ENCODE measurements at places on chromosomes 6 and 20.

GRCh38 chr6:38212579-38212978, 393.1 kb downstream of the ZFAND3 start:
- DNase-seq, result peak; percentile 16

DNA sequence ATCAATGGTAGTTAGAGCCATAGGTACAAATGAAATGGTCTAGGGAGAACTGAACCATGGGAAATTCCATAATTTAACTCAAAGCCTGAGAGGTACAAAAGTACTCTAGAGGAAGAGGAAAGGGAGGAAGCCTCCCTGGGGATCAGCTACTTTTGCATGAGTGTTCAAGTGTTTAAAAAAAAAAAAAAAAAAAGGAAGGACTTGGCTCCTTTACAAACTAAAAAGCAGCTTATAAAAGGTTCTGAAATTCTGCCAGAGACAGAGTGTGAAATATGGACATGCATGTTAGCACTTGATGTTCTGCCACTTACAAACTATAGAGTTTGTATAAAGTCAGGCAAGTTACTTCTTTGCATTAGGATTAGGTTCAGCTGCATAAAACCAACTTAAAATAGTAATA, 290.0 kb downstream of the TBC1D7 start:
- no peak for DNase-seq

- DNase-seq, result peak; percentile 50
Measured at GRCh38 chr20:645318-646106, 7.5 kb downstream of the SRXN1 start.

GRCh38 chr6:125174626-125175025, 21.1 kb downstream of the TPD52L1 start:
- no peak for DNase-seq

DNA sequence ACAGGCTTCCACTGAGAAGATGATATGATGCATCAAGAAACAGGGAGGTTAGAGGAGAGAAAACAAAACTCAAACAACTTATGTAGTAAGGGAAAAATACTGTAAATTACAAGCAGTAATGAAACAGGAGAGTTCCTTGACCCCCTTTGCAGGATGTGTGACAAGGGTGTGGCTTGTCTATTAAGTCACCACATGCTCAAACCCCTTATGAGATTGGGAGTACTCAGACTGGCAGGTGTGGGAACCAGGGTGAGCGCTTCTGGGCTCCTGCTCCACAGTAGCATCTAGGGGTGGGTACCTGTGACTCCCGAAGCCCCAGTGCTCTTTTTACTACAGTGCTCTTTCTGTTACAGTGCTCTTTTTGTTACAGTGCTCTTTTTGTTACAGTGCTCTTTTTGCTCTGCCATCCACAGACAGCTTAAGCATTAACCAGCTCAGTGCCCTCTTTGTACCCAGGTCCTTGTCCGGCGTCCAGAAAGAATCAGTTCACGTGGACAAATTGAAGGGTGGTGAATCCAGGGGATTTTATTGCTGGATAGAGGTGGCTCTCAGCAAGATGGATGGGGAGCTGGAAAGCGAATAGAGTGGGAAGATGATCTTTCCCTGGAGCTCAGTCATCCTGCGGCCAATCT, 28.7 kb downstream of the OLIG3 start:
- no peak for DNase-seq

- DNase-seq, result peak; percentile 78
Measured at GRCh38 chr20:52454660-52455059, 263.1 kb upstream of the ZFP64 start.

Data from AG10803 (cell line).